ENCODE measurements at places on chromosomes 16 and 17.

DNA sequence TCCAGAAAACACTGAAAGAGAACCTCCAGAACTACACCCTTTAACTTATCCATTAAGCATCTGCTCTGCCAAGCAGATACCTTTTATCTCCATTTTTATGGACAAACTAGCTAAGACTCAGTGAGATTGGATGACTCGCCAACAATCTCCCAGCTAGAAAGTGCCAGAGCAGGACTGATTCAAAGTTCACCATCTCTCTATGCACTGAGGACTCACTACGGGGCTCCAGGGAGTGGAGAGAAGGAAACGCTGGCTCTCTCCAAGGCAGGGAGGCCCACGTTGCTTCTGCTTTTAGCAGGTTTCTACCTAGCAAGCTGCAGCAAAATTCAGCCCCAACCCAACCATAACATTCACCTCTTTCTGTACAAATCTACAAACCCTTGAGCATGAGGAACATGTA is 52.8 kb upstream of the ARHGAP44 start:
- no peak for DNase-seq

DNA sequence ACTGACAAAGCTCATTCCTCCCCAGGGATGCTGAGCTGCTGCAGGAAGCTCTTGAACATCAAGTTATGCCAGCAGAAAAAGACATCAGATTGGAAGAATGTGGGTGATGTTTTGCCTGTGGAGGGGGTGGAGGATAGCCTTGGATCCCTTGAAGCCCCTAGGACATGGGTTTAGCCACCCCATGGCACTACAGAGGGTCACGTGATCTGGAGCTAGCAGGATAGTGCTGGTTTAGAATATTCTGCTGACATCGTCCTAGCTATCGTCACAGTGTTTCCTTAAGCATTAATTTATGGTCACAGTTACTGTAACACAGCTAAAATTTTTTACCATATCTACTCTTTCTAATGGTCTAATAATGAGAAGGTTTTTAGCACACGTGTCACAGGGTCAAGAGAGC is 20.2 kb upstream of the MON1B start:
- DNase-seq: no peak

DNA sequence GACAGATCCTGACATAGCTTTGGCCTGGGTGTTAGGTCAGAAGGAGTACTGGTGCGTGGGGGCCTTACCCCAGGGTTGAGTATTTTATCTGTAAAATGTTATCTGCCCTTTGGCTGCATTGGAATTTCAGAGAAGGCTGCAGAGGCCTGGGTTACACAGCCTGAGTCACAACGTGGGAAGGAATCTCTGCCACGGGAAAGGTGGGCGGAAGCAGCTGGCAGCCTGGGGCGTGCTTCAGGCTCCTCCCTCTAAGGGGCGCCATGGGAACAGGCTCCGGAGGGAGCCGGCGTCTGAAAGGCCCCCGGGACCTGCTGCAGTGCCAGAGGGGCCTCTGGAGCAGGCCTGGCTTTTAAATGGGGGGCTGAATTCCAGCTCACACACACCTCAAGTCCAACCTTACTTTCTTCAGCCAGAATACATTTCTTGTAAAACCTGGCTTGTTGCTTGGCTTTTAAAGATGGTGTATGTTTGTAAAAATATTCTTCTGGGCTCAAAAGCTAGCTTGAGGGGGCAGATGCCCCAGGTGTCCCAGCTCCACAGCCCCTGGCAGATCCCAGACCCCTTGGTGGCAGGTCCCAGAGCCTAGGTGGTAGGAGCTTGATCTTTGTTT is 142.2 kb downstream of the RAB11FIP4 start:
- no peak for DNase-seq

GRCh38 chr16:28166394-28167208 is 45.2 kb downstream of the XPO6 start:
- DNase-seq: no peak

DNA sequence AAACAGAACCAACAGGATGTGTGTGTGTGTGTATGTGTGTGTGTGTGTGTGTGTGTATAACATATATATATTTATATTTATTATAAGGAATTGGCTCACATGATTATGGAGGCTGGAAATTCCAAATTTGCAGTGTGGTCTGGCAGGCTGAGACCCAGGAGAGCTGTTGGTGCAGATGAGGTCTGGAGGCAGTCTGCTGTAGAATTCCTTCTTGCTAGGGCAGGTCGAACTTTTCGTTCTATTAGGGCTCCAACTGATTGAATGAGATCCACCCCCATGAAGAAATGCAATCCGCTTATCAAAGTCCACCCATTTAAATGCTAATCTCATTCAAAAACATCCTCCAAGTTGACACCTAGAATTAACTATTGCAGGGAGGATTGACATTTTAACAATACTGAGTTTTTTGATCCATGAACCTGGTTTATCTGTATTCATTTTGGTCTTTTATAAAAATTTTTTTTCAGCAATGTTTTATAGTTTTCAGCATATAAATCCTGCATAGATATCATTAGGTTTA is 85.0 kb downstream of the CYLD start:
- no peak for DNase-seq

DNA sequence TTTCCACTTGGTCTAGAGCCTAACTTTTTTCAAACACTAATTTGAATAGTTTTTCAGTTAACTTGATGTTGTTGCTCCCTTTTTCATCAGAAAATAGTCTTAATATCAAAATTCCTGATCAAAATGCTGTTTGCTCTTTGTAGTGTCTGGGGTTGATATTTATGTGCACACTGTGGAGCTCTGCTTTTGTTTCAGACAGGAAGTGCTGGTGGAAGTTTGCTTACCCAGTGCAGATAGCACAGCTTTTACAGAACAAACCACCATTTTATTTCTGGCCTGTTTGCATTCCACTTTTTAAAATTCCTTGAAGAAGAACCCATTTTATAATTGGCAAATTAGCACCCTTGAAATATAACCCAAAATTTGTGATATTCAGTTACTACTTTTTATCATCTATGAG is 125.4 kb downstream of the MRTFB start:
- no peak for DNase-seq

- no peak for DNase-seq
Observed at GRCh38 chr16:72013389-72013788, 4.8 kb downstream of the DHODH start.

GRCh38 chr17:56142325-56142724 is 10.9 kb upstream of the ANKFN1 start:
- no peak for DNase-seq

GRCh38 chr17:43982171-43982570 is 22.3 kb upstream of the NAGS start:
- DNase-seq: no peak

GRCh38 chr17:66331038-66331816 is 28.8 kb downstream of the PRKCA start:
- DNase-seq: no peak

DNA sequence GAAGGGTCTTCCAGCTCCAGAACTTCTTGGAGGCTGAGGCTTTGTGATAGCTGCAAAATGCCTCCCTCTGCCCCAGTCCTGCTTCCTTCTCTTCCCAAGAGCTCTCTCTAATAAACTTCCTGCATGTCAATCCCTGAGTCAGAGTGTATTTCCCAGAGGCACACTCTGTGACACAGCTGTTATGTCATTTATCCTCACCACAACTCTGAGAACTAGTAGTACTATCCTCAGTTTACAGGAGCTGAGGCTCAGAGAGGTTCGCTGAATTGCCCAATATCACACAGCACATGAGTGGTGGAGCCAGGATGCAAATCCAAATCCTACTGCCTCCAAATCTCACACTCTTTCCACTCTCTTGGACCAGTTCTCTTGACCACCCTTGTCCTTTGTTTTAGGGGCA is 20.0 kb downstream of the UNC45B start:
- no peak for DNase-seq

DNA sequence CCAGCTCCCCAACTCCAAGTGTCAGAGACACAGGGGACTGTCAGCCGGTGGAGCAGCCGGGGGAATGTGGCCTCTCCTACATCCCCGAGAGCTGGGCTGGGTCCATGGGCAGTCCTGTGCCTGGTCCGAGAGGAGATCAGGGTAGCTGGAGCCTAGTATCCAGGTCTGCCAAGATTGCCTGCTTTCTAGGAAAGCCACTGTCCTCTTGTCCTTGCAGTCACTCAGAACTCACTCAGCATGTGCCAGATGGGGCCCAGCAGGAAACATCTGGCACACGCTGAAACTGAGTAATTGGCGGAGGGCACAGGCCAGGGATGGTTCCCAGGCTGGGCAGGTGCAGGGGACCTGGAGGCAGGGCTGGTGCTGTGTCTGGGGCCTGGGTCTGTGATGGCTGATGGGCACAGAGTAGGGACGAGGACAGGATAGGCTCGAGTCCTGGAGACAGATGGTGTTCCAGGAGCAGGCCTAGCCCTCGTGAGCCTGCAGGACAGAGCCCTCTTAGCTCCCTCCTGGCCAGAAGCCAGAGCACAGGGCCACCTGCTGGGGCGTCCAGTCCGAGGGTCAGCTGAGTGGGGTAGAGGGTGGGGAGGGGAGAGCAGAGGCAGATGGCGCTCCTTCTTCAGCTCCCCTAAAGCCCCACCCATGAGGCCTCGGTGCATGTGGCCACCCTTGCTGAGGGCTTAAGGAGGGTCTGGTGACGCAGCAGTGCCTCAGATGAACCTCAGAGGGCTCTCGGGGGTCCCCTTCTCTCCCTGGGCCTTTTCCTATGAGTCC is 31.1 kb downstream of the ADCY7 start:
- no peak for DNase-seq

- DNase-seq: no peak
Observed at GRCh38 chr17:12074346-12074745, 53.7 kb downstream of the MAP2K4 start.

DNA sequence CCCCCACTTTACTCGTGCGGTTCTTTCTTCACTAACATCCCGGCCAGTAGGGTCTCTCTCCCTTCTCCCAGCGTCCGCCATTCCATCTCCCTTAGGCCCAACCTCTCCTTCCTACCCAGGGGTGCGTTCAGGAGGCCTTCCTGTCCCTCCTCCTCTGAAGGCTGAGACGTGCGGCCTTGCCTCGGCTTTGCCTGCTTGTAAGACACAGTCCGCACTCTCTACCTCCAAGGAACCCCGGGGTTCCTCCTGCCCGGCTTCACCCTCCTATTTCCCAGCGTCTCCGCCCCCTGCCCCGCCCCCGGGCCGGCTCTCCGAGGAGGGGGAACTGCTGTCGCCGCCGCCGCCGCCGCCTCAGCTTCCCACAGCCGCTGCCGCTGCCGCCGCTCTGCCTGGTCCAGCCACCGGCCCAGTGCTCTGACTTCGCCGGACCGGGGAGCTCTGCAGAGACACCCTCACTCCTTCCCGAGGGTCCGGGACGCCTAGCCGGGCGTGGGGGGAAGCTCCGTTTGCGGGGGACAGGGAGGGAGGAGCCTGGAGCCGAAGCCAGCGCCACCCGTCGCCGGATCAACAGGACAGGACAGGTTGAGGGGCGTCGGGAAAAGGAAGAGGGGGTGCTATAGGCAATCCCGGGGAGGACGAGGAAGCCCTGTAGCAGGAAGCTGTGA is 1.2 kb upstream of the FGF11 start:
- no peak for DNase-seq

- DNase-seq: peak; percentile 86
Observed at GRCh38 chr17:41738077-41738800, 3.8 kb upstream of the HAP1 start.

- no peak for DNase-seq
Observed at GRCh38 chr16:89149386-89149785, 22.2 kb upstream of the CDH15 start.
